ENCODE measurements at places on chromosomes 7 and 10. TPM values are rescaled to one million over a fixed set of nuclear protein-coding genes. Genes with fewer than 3 reads are reported as not detected.

Gene CBLL1
- total RNA-seq: 16.0 TPM

Gene NKX2-3
- total RNA-seq: not detected

DNA sequence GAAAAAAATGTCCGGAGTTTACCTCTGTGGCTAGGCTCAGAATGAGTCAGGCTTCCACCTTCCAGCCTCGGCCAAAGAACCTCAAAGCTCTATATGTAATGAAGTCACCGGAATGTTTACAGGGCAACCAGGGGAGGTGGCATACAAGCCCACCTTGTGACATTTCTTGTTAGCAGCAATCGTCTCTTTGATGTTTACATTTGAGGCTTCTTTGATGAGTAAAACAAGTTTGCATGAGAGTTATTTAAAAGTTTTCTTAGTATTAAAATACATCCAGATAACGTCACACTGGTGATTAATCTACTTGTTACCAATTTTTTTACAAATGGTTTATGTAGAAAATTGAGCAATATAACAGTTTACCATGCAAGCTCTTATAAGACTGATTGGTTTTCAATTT, 133.1 kb upstream of the ADAM12 start:
- no peak for DNase-seq

- peak; percentile 27 for DNase-seq
Observed at GRCh38 chr7:134593530-134594392, 44.9 kb downstream of the AKR1B15 start.

- no peak for DNase-seq
Observed at GRCh38 chr7:92749327-92749755, 87.0 kb downstream of the CDK6 start.

GRCh38 chr7:108455998-108456677, at the start of gene NRCAM:
Gene NRCAM, minus strand, starts transcription at chr7:108456436. Its CDS starts 216,372 bp downstream, at chr7:108240064.
- no peak for DNase-seq

Measured in skin of body (tissue), 3 donors.